ENCODE measurements at places on chromosomes 5 and 9.

DNA sequence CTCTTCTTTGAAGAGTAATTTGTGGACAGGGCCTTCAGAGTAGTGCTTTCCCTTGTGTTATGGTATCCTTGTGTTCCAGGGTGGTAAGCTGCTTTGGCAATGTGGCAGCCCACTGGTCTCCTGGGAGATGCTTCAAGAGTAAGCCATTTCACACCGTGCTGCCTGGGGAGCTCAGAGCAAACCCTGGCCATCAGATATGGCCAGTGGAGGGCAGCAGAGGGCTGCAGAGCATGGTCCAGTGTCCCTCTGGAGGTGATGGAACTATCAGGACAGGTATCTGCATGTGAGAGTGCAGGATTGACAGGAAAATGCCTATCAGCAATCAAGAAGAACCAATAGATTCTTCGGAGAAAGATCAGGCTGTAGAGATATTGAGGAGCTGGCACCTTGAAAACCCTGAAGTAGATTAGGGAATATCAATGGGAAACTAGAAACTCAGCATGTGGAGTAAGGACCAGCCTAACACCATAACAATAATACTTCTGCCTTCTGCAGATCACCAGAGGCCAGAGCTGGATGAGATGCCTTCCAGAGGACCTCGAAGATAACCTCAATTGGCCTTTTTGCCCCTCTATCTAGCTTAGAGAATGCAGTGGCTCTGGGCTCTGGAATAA, 90.8 kb downstream of the PLPPR1 start:
- peak; percentile 66 for DNase-seq

DNA sequence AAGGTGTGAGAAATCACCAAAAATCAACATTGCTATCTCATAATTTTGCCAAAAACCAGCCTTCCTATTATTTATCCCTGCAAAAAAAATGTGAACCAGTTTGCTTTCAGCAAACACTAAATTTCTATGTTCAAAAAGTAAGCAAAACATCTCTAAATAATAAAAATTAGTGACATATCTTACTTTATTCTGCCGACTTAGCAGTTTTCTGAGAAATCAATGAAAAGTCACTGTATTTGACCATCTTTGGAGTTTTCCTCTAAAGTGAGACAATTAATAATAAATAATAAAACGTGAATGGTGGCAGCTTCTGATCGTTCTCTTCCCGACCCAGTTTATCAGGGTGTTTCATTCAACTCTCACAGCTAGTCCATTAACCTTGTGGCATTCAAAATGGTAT, 158.6 kb upstream of the TARS1 start:
- no peak for DNase-seq

GRCh38 chr5:169248996-169249395, 51.9 kb downstream of the SLIT3 start:
- DNase-seq: no peak

DNA sequence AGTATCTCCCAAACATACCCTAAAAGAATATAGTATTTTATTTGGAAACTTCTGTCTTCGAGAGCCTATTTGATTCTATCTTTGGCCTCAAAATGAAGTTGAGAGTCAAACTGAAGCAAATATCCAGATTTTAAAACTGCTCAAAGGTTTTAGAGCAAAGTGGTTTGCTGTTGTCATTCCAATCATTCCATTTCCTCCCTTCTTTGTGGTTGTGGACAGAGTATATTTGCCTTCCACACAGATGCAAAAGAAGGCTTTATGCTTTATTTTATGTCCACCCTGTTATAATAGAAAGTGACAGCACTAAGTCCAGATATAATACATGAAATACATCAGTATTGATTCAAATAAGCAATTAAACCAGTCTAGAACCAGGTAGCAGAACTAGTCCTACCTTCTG, 12.4 kb downstream of the GZMK start:
- DNase-seq: no peak

GRCh38 chr9:131483319-131484050, 19.2 kb upstream of the POMT1 start:
- no peak for DNase-seq

DNA sequence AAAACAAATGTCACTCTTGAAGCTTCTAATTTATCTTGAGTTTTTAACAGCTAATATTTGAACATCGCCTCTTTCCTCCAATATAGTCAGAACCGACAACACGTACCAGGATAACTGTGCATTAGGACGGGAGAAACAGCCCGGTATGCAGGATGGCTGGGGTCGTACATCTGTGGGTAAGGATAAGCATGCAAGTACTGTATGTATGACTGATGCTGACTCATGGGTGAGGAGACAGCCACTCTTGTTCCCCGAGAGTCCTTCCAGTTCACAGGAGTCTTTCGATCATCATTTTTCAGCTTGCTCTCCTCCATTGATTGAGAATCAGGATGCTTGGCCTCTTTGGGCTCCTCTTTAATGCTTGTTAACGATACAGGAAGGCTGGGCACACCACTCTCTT, 102.3 kb downstream of the ZNF608 start:
- no peak for DNase-seq

GRCh38 chr5:179275381-179275878, 69.8 kb downstream of the ADAMTS2 start:
- DNase-seq: no peak

DNA sequence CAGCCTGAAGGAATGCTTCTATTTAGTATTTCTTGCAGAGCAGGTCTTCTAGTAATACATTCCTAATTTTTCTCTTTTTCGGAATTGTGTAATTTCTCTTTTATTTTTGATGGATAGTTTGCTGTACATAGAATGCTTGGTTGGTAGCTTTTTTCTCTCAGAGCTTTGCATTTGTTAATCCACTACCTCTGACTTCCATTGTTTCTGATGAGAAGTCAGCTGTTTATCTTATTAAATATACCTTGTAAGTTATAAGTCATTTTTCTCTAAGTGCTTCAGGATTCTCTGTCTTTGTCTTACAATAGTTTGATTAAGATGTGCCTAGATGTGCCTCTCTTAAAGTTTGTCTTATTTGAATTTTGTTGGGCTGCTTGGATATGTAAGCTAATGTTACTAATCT, 101.9 kb downstream of the HTR1A start:
- no peak for DNase-seq

GRCh38 chr9:123820139-123820538, 109.8 kb downstream of the DENND1A start:
- DNase-seq: no peak

DNA sequence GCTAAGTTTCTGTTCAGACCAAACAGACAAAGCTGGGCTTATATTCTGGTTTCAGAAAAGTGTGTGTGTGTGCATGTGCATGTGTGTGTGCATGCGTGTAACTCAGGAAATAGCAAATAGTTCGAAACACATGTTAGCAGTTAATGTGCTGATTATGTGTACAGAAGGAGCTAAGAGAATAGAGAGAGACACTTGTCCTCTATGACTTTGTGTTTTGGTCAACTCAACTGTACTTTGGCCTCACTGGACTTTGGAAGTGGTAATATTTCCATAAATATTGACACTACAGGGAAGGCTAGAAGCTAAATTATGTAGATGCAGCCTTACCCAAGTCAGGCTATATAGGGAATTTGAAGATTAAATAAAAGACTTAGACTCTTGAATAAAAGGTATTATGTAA, 155.5 kb downstream of the RAB3C start:
- DNase-seq: no peak

- peak; percentile 34 for DNase-seq
Observed at GRCh38 chr5:147369742-147370374, 135.0 kb downstream of the STK32A start.

DNA sequence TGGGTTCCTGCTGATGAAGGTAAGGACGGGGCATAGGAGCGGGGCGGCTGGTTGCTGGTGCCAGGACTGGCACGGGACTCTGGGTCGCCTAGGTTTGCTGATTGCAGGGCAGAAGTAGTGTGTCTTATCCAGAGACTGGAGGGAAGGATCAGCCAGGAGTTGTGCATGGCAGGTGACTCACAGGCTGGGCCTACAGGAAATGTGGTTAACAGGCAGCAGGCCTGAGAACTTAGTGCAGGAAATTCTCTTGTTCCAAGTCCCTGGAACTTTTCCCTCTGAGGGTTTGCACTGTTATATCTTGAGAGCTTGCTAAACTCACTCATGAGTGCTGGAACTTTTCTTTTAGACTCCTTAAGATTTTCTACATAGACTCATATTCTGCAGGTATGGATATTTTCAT, 95.1 kb downstream of the ANXA2R start:
- DNase-seq: no peak

GRCh38 chr9:4829969-4830368, 37.2 kb downstream of the RCL1 start:
- no peak for DNase-seq

DNA sequence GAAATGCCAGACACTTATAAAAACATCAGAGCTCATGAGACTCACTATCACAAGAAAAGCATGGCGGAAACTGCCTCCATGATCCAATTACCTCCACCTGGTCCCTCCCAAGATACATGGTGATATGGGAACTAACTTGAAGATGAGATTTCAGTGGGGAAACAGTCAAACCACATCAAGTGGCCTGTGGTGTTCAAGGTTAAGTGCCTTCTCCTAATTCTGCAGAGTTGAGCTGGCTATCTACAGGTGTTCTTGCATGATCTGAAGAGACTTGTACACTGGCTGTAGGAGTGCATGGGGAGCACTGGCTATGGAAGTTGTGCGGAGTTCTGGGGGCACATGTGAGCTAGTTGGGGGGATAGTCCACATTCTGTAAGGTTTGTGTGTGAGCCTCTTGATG, 34.0 kb upstream of the CKS2 start:
- no peak for DNase-seq

DNA sequence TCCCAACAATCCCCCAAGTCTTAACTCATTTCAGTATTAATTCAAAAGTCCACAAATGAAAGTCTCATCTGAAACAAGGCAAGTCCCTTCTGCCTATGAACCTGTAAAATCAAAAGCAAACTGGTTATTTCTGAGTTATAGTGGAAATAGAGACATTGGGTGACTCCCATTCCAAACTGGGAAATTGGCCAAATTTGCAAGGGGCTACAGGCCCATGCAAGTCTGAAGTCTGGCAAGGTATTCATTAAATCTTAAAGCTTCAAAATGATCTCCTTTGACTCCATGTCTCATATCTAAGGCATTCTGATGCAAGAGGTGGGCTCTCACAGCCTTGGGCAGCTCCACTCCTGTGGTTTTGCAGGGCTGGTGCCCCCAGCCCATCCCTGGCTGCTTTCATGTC, 167.9 kb downstream of the HTR1A start:
- DNase-seq: no peak

DNA sequence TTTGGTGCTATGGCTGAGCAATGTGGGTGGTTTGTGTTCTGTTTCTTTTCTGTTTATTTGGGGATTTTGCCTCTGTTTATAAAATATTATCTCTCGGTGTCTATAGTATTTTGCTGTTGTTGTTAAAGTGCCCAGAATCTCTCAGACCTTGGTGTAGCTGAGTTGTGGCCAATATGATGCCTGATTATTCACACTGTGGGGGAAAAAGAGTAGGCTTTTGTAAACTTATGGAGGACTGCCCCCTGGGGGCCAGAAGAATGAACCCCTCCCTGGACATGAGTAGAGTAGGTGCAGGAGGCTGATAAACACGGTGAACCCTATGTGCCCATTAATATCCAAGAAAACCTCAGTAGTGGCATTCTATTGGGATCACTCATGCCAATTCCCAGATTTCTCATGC, 49.0 kb upstream of the DPYSL3 start:
- peak; percentile 67 for DNase-seq

GRCh38 chr5:131393498-131393968, 129.7 kb downstream of the CDC42SE2 start:
- DNase-seq: no peak

DNA sequence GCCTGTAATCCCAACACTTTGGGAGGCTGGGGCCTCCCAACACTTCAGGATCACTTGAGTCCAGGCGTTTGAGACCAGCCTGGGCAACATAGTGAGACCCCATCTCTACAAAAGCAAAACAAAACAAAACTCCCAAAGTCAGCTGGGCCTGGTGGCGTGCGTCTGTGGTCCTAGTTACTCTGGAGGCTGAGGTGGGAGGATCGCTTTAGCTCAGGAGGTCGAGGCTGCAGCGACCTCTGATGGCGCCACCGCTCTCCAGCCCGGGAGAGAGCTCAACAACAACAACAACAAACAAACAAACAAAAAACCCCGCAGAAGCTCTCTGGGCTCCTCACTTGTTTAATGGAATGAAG, 528 bp downstream of the ACOT12 start:
- DNase-seq: no peak

- DNase-seq: no peak
Observed at GRCh38 chr5:100165309-100165708, 369.9 kb upstream of the FAM174A start.

DNA sequence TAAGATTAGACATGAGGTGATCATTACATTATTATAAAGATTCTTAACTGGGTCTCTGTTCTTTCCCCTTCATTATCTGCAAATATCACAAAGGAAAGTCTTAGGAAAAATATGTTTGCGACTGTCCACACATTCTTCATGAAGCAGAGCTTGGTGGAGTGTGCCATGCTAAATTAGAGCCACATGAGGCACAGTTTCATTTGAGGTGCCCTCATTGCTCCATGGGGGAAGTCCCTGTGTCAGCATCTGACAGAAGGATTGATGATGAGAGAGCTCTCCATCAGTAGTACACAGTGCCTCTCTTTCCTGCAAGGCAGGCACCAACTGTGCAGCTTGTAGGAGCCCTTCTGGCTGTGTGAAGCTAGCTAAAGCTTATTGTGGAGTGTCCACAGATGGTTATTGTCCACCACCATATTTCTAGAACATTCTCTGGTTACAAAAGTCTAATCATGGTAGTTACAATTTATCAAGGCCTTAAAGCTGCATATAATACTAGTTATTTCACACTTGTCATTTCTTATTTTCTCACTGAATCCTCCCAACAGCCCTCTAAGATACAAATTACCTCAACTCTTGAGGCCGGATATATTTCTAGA, 63.9 kb downstream of the C9orf152 start:
- DNase-seq: no peak

DNA sequence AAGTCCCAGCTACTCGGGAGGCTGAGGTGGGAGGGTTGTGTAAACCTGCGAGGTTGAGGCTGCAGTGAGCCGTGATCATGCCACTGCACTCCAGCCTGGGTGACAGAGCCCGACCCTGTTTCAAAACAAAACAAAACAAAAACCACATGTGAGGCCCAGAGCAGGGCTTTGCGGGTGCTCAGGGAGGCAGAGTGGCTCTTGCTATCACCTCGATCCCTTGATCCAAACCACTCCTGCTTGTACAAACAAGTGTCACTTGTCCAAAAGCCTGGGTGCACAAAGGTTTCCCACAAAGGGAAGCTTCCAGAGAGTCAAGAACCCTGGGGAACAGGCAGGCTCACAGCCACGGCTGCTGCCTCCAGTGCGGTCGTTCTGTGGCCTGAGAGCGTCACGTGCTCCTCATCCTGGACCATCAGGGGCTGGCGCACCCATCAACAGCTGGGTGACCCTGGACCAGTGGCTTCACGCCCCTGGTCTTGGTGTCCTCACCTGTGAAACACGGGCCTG, 162.7 kb downstream of the C9orf50 start:
- no peak for DNase-seq

- DNase-seq: no peak
Observed at GRCh38 chr5:2011481-2012411, 129.0 kb upstream of the IRX4 start.

GRCh38 chr9:35510754-35511428, 21.0 kb downstream of the RUSC2 start:
- no peak for DNase-seq

Data from NCI-H774 (cell line).